ENCODE measurements at places on chromosomes 12 and 14.

DNA sequence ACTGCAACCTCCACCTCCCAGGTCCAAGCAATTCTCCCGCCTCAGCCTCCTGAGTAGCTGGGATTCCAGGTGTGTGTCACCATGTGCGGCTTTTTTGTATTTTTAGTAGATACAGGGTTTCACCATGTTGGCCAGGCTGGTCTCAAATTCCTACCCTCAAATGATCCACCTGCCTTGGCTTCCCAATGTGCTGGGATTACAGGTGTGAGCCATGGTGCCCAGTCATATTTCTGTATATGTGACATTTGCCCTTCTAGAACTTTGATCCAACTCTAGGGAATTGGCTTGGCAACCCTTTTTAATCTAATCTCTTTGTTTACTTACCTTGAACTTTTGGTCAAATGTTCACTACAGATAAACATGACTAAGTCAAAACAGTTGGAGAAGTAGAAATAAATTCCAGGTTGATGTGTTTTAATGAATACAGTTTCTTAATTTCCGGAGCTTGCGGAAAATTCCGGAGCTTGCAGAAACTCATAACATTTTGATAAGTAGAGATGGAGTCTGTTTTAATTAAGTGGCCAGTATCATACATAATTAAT lies 11.5 kb upstream of the PEBP1 start:
- no peak for DNase-seq

DNA sequence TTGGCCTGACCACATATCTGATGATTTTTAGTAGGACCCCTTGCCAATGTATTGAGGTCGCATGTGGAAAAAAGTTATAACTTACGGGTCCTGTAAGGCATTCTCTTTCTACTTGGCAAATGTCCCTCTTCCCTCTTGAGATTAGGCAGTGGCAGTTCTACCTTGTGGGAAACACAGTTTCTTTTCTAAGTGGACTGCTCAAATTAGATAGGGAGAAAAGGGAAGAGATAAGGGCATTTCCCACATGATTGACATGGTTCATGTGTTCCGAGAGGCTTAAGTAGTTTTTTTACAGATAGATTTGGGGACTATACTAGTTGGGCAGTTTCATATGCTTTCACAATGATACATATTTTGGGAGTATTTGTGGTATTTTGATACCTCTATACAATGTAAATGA lies 154.7 kb downstream of the FBXL14 start:
- no peak for DNase-seq

- no peak for DNase-seq
These were observed 96.6 kb upstream of the FERMT2 start for GRCh38 chr14:53047307-53048069.

DNA sequence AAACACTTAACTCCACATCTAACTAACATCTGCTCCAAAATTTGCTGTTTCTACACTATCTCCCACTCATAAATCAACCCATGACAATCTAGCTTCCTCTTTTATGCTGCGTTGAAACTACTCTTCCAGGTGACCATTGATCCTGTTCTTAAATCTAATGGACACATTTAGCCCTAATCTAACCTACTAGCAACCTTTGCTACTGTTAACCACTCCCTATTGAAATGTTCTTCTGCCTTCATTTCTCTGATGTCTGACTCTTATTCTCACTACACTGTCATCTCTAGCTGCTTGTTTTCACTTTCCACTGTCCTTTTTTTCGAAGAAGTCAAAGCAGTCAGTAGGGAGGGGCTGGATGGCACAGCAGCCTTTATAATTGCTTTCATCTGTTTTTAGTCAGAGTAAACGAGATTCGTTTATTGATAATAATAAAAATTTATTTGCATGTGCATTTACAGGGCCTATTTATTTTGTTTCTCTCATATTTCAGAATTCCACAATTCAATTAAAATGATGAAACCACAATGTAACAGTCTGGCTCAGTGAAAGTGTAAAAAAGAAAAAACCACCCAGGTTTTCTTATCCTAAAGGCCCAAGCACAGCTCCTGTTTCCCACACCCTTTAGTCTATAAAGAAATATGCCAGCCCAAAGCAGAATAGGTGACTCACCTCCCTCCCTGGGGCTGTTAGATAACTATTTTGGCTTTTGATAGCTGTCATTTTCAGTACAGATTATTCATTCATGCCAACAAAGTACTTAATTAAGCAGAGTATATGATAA lies 44.9 kb downstream of the ATP2B1 start:
- no peak for DNase-seq

DNA sequence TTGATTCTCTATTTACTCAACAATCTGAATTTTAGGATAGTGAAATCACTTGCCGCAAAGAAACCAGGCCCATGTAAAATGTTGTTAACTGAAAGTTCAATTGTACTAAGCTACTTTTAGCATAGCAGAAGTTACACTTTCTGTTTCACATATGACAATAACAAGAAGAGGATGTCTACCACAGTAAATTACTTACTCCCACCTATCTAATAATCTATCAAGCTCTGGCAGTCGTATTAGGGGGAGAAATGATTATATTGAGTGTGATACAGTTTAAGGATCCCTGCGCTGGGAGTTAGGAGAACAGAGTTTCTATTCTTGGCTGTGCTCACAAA lies 66.5 kb upstream of the CAND1 start:
- DNase-seq: no peak

DNA sequence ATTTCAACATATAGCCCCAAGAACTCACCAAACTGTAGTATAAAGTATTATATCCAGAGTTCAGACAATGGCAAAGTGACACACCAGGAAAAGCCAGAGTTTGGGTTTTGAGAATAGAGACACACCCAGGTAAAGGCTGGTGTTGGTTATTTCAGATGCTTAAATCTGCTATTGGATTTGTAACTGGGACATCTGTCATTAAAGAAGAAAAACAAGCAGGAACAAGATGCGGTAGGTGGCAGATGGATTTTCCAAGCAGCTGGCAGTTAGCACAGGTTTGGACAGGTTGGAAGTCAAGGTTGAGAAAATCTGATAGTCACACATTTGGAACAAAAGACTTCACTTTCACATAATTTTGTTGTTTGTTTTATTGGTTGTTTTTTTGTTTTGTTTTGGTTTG lies 14.4 kb upstream of the CDK17 start:
- no peak for DNase-seq

DNA sequence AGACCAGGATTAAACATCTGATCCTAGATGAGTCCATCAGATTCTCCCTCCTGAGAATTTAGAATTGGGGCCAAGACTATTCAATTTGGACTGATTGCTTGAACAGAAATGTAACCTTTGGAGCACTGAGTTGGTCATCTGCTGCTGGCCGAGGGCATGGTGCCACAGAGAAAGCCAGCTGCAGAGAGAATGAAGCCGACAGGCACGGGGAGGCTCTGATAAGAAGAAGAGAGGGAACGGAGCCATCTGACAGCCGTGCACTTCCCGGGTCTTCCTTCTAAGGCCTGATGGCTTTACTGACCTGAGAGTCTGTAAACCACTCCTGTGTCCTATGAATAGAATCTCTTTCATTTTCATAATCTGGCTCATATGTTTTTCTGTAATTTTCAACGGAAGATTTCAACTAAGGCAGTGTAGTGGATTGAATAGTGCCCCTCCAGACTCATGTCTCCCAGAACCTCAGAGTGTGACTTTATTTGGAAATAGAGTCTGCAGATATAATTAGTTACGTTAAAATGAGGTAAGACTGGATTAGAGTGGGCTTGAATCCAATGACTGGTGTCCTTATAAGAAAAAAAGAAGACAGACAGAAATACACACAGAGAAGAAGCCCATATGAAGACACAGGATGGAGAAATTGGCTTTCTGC lies 39.1 kb upstream of the FRS2 start:
- DNase-seq: no peak

DNA sequence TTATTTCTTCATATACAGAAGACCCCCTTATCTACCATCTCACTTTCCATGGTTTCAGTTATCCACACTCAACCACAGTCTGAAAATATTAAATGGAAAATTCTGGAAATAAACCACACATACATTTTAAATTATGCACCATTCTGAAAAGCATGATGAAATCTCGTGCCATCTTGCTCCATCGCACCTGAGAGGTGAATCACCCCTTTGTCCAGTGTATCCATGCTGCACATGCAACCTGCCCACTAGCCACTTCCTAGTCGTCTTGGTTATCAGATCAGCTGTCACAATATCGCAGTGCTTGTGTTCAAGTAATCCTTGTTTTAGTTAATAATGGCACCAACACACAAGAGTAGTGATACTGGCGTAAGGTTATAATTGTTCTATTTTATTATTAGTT lies 145.7 kb downstream of the C12orf42 start:
- no peak for DNase-seq

DNA sequence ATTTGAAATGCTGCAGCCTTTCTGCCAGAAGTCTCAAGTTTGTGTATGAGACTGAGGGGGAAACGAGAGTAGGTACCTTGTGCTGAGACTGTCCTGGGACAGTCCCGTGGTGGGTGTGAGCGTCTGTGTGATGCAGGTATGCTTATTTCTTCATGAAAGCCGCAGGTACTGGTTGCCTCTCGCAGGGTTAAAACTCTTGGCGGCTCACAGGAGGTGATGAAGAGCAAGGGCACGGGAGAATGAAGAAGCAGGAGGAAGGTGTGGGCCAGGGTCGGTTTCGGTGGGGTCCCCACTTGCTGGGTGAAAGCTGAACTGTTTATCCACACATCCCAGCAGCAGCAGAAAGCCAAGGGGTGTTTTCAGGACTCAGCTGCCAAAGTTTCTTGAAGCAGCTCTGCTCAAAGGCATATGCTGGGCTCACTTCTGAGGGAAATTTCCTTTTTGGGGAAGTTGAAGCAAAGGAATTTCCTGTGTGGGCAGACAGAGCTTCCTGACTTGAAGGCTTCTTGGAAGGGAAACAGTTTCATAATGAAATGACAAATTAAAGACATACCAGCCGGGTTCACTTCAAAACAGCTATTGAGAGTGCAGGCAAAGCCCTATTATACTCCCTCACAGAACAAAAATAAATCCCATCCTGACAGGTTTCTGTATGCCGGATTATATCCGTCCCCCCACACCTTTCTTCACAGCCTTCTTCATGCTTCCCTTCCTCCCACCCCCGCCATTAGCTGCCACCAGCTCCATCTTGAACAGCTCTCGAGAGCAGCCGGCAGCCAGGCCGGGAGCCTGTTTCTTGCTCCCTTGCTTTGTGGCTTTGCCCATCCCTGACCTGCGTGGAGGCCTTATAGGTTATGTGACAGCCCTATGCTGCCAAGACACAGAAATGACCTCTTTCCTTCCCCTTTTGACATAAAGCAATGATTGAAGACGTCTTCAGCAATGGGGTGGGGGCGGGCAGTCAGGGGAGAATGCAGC lies 116.6 kb downstream of the ETV6 start:
- peak; percentile 4 for DNase-seq

- no peak for DNase-seq
These were observed 54.6 kb downstream of the TSPAN11 start for GRCh38 chr12:30980955-30981662.

GRCh38 chr12:56104815-56105608 lies 653 bp downstream of the PA2G4 start:
- DNase-seq: peak; percentile 21

- no peak for DNase-seq
These were observed 29.1 kb downstream of the CHST11 start for GRCh38 chr12:104485651-104486362.

DNA sequence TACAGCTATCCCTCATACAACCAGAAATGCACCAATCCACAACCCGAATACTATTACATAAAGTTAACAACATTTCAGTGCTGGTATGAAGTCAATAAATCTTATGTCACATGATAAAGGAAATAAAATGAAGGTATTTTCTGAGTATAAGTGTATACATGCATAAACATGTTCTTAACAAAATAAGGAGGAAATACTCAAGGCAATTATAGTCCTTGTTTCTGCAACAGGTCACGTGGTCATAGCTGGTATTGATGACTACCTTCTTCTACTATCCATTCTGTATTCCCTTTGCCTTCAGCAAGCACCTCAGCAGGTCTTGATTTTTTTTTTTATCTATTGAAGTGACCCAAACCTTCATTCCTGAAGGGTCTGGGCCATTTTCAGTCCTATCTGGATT lies 675.6 kb downstream of the RPL10L start:
- DNase-seq: no peak

DNA sequence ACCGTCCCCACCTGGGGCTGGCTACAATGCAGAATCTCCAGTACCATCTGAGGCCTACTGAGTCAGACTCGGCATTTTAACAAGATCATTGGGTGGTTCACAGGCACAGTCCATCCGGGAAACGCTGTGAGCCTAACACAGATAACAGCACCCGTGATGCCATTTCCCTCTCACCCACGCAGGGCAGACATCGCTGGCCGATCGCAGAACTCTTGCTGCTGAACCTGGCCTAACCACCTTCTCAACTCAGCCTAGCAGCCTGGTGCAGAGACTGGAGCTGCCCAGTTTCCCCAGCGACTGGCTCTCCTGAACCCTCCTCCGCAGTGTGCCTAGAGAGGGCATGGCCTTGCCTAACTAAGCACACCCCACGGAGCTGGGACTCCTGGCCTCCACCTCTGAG lies 83.3 kb downstream of the NCOR2 start:
- no peak for DNase-seq

Measured in stimulated activated CD8-positive, alpha-beta memory T cell treated with anti-CD3 and anti-CD28 coated beads, Interleukin-15, amount 100 ng/mL, for 24 hours (primary cell).